CD4-positive, alpha-beta T cell treated with Interleukin-12 subunit alpha and Interleukin-12 subunit beta, for 1 hour (primary cell): ENCODE measurements at places on chromosomes 11 and 22.

DNA sequence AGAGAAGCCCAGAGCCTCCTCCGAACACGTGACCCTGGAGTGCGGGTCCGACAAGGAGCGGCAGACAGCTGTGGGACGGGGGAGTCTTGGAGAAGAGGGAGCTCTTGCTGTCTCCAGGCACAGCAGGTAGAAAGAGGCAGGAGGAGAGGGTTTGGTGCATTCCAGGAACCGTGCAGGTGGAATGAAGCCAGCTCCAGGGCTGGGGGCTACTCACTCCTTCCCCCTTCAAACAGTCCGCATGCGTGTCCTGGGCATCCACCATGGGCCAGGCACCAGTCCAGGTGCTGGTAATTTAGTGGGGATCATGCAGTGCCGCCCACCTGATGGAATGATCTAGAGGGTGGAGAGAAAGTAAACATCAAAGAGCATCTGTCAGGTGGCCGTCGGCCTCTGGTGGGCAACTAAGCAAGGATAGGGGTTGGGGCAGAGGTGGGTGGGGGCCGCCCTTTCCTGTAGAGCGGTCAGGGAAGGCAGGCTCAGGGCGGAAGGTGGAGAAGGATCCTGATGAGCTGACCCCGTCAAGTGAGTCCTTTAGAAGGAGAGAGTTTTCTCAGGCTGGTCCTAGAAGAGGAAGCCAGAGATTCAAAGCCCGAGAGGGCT, 850.0 kb downstream of the TBC1D22A start:
- DNase-seq: no peak

DNA sequence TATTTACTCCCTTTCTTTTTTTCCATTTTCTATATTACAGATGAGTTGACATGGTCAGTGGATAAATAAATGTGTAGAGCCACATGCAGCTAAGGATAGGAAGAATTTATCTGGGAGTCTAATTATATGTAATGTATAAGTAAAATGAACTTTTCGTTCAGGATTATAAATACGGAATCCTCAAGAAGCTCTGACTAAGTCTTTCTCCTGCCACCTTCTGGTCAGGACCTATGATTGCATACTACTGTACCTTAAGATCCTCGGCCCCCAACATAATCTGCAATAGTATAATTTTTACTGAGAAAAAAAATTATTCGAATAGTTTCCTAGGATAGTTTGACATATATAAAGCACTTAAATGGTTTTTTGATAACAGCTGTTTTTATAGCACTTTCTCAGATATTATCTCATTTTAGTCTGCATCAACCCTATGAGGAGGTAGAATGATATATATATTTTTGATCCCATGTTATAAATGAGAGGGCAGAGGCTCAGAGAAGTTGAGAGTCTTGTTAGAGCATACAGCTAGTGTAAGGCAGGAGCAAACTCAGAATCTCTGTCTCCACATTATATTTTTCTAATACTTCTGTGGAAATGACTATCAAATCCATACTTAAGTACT, 36.1 kb downstream of the CCDC90B start:
- DNase-seq: peak; percentile 52

GRCh38 chr11:69939551-69940245, 120.5 kb upstream of the FGF3 start:
- no peak for DNase-seq

GRCh38 chr11:125585487-125585886, 7.2 kb upstream of the STT3A start:
- no peak for DNase-seq

DNA sequence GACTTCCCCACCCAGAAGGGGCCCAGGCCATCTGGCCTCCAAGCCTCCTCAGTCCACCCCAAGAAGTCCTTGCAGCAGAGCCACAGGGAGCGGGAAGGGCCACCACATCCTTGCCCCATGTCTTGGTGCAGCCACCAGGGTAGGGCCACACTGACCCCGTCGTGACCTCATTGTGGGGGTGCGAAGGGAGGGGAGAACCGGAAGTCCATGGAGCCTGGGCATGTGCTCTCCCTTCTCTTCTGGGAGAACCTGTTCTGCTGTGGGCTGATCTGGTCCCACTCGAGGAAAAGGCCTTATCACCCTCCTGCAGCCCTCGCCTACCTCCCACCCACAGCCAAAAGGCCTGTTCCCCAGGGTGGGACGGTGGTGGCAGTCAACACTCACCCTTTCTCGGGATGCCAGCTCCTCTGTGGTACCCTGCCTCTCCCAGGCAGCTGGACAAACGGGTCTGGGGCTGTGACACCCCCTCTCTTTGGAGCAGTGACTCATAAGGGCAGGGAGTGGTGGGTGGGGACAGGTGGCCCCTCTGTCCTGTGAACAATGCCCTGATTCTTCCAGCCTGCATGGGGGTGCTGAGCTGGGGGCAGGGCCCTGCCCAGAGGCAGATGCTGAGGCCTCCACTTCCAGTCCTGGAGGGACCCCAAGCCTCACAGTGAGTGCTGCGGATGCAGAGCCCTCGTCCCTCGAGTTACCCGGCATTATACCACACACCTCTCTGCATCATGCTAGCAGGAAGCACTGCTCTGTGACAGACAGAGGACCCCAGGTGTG, 14.6 kb upstream of the CTSD start:
- DNase-seq: no peak

DNA sequence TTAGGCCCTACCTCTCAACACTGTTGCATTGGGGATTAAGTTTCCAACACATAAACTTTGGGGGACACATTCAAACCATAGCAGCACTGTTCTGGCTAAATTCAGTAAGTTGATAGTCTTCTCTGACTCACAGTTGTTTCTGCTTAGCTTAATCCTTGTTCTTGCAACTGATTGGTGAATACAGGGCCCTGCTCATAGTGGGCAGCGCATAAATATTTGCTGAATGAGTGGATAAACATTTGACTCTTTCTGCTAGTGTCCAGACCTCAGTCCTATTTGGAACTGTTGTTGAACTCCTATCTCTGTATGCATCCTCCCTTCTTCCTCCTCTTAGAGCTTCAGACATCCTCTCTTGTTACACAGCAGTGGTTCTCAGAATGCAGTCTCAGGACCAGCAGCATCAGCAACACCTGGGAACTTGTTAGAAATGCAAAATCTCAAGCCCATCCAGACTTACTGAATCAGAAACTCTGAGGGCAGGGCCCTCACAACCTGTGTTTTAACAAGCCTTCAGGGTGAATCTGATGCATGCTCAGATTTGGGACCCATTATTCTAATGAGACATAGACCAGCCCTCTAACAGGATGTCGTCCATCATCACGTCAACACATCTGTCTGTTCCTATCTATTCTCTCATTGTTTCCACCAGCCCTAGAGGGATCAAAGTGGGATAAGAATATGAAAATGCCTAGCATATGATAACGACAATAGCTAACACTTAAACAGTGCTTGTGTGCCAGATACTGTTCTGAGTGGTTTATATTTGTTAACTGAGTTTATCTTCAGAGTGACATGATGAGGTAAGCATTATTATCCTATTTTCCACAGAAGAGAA, 22.3 kb downstream of the SPON1 start:
- no peak for DNase-seq

DNA sequence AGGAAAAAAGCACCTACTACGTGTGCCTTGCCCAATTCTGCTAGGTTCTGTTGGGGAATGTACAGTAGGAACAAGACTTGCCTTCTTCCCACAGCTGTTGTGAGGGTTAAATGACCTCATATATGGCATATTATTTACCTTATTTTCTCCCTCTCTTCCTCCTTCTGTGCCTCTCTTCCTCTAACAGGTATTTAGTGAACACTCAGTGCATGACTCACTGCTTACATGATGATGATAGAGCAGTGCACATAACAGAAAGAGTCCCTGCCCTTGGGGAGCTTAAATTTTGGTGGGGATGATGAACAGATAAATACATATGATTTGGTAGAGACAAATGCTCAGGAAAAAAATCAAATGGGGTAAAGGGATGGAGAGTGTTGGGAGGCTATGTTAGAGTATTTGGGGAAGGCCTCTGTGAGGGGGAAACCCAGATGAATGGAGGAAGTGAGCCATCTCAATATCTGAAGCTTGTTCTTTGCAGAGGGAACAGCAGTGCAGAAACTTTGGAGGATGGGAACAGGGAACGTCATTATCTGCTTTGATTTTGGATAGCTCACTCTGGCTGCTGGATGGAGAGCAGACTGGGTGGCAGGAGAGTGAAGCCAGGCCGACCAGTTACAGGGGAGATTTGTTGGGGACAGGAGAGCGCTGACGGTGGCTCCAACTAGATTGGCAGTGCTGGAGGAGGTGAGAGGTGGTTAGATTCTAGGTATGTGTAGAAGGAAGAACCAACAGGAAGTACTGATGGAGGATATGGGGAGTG, 95.5 kb upstream of the TENM4 start:
- no peak for DNase-seq

DNA sequence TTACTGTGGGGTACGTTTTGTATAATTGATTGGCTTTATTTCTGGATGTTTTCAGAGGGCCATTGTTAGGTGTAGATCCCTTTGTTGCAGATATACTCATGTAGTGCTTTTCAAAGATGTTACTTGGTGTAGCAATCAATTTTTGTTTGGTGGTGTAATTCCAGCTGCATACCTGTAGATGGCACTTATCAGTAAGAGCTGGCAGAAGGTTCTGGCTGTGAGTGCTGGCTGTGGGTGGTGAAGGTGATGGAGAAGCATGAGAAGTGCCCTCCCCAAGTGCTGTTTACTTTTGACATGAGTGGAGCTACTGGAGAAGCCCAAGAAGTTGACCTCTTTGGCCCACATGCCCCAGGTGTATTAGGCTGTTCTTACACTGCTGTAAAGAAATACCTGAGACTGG, 1074.9 kb downstream of the FAM181B start:
- DNase-seq: peak; percentile 0

- no peak for DNase-seq
These were observed 43.9 kb downstream of the RAB30 start for GRCh38 chr11:83027794-83028193.

DNA sequence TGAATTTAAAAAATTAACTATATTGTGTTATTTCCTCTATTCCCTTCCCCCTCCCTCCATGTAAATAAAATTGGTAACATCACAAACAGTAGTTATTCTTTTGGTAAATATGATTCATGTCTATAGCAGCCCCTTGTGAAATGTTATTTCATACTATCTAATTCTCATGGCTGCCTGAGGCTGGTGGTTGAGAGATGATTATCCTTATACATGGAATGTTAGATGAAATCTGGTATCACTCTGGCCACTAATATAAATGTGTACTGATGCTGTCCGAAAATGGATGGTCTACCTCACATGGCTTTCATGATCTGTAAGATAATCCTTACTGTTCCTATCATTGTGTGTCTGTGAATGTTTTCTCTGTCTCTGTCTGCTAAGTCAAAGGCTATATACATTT, 25.0 kb upstream of the EXPH5 start:
- no peak for DNase-seq

- no peak for DNase-seq
These were observed 48.1 kb upstream of the ME3 start for GRCh38 chr11:86720546-86720945.

GRCh38 chr11:67273260-67273990, 7.2 kb downstream of the GRK2 start:
- DNase-seq: no peak

- DNase-seq: no peak
These were observed 428.8 kb downstream of the DYNC2H1 start for GRCh38 chr11:103537904-103538502.

- DNase-seq: no peak
These were observed 7.7 kb downstream of the ALG12 start for GRCh38 chr22:49910229-49911155.

DNA sequence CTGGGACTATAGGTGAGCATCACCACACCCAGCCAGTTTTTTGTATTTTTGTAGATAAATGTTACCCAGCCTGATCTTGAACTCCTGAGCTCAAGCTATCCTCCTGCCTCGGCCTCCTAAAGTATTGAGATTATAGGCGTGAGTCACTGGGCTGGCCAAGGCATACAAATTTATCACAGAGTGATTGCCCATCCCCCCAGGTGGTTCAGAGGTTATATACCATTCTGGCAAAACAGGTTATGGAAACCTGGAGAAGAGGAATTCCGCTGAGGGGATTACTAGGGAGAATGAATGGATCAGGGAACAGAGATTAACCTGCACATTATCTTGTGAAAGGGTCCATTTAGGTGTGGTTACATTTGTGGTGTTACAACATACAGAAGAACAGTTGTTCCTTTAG, 8.1 kb downstream of the ATG13 start:
- no peak for DNase-seq

DNA sequence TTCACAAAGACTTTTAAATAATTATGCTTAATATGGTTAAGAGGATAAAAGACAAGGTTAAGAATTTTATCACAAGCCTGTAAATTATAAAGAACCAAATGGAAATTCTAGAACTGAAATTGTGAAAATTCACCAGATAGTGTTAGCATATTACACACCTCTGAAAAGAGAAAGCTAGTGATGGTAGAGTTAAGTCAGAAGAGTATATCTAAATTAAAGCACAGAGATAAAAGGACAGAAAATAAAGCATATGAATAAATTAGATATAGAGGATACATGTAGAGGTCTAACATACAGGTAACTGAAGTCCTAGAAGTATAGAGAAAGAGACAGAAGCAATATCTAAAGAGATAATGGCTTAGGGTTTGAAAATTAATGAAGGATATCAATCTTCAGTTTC, 4.2 kb upstream of the CLTCL1 start:
- no peak for DNase-seq

DNA sequence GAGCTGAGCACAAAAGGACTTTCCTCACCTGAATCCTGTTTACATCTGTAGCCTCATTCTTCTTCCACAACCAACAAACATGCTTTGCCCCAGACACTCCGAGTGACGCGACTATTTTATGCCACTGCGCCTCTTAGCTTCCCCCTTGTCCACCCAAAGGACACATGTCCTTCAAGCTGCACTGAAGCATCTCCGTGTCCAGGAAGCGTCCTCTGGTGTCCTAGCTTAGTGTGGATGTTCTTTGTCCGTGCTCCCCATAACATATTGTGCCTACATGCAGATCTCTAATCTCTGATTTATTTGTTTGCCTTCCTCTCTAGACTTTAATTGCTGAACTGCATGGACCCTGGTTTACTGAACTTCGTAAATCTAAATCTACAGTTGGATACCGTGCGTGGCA, 20.1 kb upstream of the CECR2 start:
- DNase-seq: no peak

- no peak for DNase-seq
These were observed 283.3 kb downstream of the CASP12 start for GRCh38 chr11:104614961-104615360.

DNA sequence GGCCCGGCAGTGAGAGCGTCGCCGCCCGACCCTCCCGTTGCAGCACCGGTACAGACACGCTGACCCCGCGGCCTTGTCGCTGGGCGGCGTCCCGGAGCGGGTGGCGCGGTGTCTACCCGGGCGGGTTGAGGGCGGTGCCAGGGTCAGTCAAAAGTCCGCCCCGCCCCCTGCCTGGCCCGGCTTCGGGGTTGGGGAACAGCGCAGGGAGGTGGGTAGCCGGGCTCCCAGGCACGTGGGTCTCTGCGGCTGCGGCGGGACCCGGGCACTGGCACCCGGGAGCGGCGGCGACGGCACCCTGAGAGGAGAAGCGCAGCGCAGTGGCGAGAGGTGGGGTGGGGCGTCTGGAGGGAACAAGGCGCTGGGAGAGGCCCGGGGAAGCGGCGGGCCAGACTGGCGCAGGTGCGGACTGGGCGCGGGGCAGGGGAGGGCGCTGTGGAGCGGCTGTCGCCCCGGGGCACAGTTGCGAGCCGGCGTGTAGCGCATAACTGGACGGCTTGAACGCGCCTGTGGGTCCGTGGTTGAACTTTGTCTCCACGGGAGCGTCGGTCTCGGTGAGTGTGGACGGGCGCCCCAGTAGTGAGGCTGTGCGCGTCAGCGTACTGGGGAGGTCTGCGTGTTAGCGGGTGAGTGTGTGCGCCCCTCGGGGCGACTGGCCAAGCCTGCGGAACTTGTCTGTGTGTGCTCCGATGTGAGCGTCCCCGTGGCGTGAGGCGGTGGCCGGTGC, at the start of gene P2RY2:
Gene P2RY2 (plus strand): TSS at position 176 of the 724 bp plus-strand sequence. CDS start 15,879 bp downstream, outside the sequence.
- peak; percentile 21 for DNase-seq
